Effector CD4-positive, alpha-beta T cell (primary cell): ENCODE measurements at places on chromosomes 6 and 20.
A peak's percentile ranks its signal among the peaks of the same experiment; 100 is the strongest.

DNA sequence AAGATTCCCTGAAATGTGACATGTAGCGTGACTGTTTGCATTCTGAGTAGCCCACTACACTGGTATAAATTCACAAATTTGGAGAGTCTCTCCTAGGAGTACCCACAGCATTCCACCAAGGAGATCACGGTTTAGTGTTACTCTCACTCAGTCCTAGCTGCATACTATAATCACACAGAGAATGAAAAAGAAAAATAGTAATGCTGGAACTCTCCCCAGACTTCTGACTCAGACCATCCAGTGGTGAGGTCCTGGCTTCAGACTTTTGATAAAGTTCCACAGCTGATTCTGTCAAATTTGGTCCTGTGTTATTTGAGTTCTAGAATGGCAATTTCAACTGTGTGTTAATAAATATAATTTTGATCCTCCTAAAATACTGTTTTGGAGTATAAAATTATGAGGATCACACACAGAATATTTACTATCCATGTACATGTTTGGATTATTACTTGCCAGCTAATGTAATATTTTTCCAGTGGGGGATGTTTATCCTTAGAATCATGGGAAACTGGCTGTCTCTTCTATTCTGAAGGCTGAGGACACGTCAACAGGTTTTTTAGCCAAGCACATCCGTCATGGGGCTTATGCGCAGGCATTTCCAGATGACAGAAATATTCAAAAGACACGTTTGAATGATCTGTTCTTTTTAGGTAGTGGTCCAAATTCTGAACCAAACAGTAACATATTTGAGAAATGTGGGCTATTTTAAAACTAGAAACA lies 5.1 kb upstream of the KIAA0408 start:
- DNase-seq, result no peak

GRCh38 chr6:125804264-125804663 lies 13.5 kb downstream of the NCOA7 start:
- no peak for DNase-seq

GRCh38 chr6:118800394-118801071 lies 93.4 kb upstream of the ASF1A start:
- DNase-seq, result peak; percentile 77

GRCh38 chr20:38191654-38192053 lies 26.6 kb upstream of the TGM2 start:
- no peak for DNase-seq

GRCh38 chr20:36113036-36113435 lies 41.5 kb upstream of the EPB41L1 start:
- no peak for DNase-seq

GRCh38 chr6:1854296-1854695 lies 244.6 kb downstream of the FOXC1 start:
- DNase-seq, result no peak

GRCh38 chr6:3379482-3380060 lies 77.3 kb downstream of the SLC22A23 start:
- DNase-seq, result no peak

DNA sequence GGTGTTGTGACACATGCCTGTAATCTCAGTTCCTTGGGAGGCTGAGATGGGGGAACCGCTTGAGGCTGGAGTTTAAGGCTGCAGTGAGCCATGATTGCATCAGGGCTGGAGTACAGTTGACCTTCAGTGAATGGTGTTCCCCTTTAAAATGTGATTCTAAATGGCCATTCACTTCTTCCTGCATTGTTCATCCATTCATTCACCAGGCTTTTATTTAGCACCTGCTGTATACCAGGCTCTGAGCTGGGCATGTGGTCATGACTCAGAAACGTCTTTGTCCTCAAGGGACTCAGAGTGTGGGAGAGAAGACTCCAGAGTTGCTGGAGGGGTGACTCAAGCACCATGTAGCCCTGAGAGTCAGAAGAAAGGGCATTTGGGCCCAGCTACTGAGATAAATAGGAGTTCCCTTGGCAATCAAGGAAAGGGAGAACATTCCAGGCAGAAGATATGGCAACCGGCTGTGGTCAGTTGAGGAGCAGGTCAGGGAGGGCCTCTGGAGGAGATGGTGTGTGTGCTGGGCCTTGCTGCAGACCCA lies 101.1 kb downstream of the DLGAP4 start:
- DNase-seq, result no peak

DNA sequence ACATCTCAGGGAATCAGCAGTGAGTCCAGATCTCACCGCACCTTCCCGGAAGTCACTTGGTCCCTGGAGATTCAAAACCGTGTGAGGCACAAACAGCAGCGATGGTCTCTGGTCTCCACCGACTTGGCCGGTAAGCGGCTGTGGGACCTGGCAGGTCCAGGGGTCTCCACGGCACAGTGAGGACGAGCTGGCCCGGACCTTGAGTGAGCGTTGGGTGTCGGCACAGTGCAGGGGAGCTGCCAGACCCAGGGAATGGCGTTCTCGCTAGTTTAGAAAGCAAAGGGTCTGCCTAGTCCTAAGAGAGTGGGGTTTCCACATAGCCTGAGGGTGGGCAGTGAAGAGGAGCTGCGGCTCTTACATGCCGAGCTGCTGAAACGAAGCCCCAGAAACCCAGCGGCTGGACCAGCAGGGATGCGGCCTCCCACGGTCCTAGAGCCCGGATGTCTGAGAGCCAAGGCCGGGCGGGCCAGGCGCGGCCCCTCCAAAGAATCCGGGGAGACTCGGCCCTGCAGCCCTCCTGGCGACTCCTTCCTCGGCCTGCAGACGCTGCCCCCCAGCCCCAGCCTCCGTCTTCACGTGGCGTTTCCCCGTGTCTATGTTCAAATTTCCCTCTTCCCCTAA lies 185.0 kb downstream of the ERMARD start:
- no peak for DNase-seq

DNA sequence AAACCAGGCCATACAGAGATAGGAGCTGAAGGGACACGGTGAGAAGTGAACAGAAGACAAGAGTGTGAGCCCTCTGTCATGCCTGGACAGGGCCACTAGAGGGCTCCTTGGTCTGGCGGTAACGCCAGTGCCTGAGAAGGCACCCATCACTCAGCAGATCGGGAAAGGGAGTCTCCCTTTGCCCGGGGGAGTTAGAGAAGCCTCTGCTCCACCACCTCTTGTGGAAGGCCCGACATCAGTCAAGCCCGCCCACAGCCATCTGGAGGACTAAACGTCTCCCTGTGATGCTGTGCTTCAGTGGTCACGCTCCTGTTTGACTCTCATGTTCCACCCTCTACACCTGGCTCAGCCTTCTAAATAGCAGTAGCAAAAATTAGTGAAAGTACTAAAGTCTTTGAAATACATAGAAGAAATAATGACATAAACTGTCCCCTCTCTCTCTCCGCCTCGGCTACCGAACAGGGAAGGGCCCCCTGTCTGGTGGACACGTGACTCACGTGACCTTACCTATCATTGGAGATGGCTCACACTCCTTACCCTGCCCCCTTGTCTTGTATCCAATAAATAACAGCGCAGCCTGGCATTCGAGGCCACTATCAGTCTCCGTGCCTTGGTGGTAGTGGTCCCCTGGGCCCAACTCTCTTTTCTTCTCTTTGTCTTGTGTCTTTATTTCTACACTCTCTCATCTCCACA lies 66.7 kb downstream of the RPP21 start:
- DNase-seq, result peak; percentile 57

- DNase-seq, result no peak
Observed at GRCh38 chr6:140068801-140069200, 694.4 kb upstream of the CITED2 start.

GRCh38 chr6:135014353-135014832 lies 40.2 kb downstream of the HBS1L start:
- DNase-seq, result no peak

GRCh38 chr20:54103762-54104600 lies 33.6 kb upstream of the BCAS1 start:
- no peak for DNase-seq

DNA sequence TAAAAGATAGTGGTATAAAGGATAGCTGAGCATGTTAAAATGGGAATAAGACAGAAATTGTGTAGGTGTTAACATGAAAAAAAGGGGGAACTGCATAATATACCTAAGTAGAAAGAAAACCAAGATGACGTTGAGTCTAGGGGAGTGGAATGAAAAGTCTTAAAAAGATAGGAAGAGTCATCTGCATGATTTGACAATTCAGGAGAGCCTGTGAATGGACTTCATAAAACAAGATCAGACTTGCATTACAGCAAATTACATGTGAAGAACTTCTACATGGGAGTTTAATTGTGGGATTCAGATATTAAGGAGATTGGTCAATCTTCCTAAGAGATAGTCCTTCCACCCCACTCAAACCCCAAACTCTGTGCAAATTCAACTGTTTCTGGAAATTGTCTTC lies 85.5 kb downstream of the WASF1 start:
- DNase-seq, result no peak

DNA sequence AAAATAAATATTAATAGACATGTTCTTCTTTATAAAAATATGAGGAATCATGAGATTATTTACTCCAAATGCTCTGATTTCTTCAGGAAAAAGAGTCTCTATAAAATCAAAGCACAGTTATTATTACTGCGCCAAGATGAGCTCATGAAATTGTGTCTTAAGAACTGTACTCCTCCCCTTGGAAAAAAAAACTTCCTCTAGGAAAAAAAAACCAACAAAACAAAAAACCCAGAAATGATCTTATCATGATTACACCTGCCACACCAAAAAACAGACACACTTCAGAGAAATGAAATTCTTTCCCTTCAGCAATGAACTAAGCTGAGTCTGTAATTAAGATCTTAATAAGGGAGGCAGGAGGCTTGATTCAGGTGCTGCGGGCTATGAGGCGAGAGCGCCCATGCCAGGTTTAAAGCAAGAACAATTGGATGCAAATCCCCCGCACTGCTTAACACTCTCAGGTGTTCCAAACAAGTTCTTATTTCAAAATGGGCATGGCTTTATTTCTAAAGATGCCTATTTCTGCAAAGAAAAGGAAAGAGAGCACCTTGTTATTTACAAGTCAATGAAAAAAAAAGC lies 9.1 kb downstream of the NEDD9 start:
- no peak for DNase-seq

DNA sequence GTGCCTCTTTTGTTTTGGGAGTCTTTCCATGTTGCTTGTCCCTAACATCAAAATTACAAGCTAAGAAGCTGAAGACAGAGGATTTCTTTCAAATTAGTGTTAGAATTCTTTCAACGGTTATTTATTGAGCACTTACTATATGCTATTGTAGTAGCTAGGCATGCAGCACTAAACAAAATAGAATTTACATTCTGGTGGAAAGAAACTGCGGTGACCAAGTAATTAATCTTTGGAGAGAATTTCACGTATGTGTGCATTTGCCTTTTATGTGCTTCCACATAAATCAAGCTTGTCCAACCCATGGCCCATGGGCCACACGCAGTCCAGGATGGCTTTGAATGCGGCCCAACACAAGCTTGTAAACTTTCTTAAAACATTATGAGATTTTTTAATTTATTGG lies 33.0 kb upstream of the DUSP22 start:
- DNase-seq, result no peak

- DNase-seq, result no peak
Observed at GRCh38 chr6:87671555-87672029, 30.4 kb downstream of the AKIRIN2 start.

GRCh38 chr6:46090115-46091079 lies 39.4 kb upstream of the ENPP4 start:
- DNase-seq, result peak; percentile 35

- no peak for DNase-seq
Observed at GRCh38 chr6:127547215-127547614, 28.1 kb upstream of the MTCL3 start.

DNA sequence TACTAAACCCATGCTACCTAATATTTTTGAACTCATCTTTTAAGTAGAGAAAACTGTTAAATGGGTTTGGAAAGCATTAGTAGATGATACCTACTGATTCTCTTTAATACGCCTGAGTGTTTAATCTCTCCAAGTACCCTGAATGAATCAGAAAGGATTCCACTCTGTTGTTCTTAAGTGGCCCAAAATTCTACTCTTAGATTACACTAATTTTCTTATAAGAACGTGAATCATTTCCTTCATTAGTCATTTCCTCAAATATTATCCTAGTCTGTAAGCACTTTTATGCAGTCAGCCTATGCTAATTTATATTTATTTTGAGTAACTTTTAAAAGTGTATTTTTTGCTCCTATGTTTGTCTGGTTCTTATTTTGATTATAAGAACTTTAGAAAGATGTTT lies 380.0 kb downstream of the BTBD9 start:
- no peak for DNase-seq

- no peak for DNase-seq
Observed at GRCh38 chr20:4371623-4372251, 350.0 kb upstream of the PRND start.

DNA sequence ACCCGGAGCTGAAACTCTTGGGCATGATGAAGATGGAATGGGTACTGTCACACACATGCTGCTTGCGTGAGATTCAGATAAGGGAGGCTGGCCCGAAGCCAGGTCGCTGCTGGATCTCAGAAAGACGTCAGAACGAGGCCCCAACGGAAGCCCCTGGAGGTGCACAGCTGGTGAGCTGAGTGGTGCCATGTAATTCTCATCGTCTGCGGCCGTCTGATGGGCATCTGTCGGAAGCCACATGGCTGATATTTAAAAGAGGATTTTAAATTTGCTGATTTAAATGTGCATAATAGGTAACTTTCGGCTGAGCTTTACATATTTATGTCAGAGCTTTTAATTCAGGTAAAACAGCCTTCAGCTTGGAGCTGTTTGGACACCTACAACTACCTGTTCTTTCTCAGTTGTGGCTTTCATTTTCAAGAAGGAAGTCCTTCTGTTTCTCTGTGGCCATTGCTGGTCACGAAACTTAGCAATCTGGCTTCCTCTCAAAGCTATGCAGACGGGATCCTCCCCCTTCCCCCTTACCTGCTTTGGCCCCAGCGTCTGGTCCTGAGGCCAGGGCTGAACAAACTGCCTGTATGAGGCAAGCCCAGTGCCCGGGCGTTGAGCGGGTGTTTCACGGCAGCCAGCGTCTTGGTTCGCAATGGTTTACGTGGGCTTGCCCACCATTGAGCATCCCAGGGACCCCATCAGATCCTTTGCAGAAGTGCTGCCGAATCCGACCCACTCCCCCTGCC lies 9.2 kb downstream of the SLCO4A1 start:
- peak; percentile 87 for DNase-seq

DNA sequence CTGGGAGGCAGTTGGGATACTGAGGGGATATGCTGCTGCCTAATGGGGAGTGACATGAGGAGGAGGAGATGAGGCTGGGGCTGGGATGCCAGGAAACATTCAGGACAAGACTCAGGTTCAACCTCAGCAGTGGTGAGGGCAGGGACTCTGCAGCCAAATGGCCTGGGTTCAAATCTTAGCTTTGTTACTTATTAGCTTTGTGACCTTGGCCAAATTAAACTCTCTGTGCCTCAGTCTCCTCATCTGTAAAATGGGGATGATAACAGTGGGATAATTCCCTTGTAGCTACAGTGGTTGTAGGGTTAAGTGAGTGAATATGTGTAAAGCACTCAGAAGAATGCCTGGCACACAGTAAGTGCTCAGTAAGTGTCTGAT lies 1.9 kb downstream of the PI16 start:
- no peak for DNase-seq

DNA sequence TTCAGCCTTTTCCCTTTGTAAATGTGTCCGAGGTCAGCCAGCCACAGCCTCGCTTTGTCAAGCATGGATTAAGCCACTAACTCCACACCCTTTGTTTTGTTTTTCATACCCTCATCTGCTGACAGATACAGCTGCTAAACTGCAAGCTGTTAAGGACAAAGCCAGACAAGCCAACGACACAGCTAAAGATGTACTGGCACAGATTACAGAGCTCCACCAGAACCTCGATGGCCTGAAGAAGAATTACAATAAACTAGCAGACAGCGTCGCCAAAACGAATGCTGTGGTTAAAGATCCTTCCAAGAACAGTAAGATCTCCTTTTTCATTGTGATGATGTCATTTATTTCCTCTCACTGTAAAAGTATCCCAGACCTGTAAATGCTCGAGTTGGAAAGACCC lies 269.3 kb downstream of the ARHGAP18 start:
- DNase-seq, result no peak
